ENCODE measurements at places on chromosomes 16 and 17.

GRCh38 chr17:76696763-76697701, 13.7 kb downstream of the MXRA7 start:
- DNase-seq, result no peak

DNA sequence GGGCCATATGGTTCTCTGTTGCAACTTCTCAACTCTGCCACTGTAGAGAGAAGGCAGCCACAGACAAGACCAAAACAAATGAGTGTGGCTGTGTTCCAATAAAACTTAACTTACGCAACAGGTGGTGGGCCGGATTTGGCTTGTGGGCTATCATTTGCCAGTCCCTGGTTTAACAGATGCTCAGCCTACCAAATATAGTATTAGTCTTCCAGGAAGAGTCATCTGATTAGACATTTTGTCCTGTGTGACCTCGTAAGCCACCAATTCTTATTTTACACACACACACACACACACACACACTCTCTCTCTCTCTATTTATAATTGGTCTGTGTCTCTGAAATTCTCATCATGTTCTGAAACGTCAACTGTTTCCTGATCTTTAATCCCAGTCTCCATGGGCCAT, 245.9 kb downstream of the XYLT1 start:
- no peak for DNase-seq

GRCh38 chr16:31335431-31335830, 19.5 kb upstream of the ITGAX start:
- no peak for DNase-seq

DNA sequence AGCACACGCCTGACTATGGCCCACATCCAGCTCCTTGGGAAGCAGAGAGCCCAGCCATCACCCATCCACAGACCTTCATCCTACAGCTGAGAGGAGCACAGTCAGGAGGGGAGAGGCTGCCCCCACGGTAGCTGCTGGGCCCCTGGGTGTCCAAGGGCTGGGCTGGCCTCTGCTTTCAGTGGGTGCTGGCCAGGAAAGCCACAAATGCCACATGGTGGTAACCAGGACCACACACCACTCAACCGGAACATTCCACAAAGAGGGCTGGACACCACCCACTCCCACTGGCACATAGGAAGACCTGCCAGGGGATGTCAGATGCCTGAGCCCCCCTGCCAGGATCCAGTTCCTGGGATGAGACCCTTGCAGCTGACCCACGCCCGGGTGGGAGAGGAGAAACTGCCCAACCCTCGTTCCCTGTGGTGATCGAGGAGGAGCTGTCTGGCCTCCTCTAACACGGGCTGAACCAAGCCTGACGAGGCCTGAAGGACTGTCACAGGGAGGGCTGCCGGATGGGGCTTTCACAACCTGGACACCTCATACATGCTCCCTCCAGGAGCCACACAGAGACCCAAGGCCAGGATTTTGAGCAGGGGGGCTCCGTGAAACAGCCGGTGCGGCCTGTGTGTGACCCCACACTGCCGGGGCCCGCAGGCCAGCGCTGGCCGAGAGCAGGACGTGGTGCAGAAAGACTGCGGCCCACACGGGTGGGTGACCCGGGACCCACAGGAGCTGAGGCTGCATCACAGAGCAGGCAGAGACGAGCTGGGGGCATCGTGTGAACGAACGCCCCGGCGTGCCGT, 30.7 kb downstream of the PIEZO1 start:
- no peak for DNase-seq

DNA sequence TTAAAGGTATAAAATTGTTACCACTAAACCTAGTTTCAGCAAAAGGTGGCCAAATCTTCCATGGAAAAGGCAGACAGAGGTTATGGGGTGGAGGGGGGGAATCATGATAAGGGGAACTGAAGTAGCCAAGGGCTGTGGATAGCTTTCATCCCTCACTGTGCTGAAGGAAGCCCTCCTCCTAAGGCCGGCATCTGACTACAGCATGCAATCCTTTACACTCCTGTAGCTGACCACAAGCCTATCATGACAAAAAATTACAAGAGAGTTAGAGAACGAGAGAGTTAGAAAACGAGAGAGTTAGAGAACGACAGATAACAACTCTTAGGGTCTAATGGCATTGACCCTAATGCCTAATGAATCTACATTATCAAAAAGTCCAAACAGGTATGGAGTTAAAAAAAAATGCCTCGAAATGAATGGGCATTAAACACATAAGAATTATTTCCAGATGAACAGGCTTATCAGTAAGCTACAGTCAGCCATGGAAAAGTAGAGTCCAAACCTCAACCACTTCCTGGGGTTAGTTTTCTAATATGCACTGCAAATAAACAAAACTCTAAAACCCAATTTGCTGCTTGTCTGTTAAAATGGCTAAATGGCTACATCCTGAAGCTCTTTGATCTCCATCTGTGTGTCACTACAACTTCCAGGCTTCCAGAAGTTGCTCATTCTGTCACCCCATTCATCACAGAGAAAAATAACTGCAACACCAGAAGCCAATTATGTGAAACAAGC, 29.7 kb downstream of the DUSP14 start:
- DNase-seq, result no peak

DNA sequence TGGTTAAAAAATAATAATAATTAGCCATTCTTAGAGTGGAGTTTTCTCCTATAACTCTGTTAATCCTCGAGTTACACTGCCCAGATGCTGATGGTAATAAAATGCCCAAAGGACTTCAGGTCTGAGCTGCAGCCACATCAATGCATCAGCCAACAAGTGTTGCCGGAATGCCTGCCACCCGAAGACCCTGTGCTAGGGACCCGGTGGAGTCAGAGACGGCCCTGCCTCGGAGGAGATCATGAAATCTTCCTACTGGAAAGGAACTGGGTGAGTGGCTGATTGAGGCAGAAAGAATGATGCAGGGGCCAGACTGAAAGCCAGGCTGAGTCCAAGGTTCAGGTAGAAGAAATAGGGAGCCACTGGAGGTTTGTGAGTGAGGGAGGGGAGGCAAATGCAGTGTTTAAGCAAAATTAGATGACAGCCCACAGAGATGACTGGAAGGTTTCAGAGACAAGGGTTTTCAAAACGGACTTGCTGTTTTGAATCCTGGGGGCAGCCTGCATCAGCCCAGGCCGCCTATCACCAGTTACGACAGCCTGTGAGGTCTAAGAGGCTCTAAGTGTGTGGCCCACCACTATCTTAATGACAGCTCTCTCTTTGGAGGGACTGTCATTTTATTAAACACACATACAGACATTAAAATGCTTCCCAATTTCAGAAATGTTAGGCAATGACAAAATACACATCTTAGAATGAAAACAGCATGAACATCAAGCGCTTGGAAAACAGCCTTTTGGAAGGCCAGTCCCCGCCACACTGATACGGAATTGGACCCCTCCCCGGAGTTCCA, 100.0 kb downstream of the ZNF423 start:
- DNase-seq, result no peak

DNA sequence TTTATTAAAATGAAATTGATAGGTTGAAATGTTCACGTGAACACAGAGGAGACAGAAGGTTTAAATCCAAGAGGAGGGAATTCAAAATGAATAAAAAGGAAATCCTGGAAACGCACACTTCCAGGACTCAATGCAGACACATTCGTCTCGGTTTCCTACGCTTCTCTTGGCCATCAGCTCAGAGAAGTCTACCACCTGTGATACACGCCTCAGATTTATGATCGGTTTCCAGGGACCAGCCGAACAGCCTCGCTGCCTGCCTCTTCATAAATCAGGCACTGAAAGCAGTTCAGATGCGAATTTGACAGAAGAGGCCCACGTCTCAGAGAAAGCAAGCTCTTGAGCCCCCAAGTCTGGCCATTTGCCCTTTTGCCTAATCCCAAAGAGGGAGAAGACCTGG, 125.5 kb upstream of the IRX3 start:
- no peak for DNase-seq

DNA sequence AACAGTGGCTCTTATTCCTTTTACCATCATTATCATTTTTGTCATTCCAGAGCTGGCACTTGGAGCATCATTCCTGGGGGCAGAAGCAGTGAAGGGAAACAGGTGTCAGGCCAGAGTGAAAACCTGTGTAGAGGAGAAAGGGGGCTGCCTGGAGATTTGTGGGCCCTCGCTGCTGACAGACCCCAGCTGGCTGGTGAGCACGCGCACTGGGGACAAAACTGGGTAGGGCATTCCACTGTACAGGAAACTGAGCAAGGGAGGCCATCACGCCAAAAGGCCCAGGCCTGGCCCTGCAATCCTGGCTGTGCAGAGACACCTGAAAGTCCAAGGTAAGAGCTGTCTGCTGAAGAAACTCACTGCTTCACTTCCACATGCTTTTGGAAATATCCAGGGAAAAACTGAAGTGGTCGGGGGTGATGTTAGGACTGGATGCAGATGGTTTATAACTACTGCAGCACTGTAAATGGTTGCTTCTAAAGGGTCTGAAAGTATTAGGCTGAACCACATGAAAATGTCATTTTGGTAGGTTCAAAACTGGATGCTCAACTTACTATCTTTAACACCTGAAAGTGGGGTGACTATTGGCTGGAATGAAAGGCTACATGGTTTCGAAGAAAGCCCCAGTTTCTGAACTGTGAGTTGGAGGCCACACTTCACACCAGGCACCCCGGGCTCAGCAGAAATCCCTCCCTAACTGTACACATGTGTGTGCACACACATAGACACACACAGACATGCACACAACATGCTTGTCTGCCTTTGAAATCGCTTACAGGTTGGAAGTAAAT, 225.0 kb downstream of the C16orf78 start:
- DNase-seq, result no peak

- no peak for DNase-seq
These were observed 21.2 kb upstream of the ENGASE start for GRCh38 chr17:79053251-79053925.

DNA sequence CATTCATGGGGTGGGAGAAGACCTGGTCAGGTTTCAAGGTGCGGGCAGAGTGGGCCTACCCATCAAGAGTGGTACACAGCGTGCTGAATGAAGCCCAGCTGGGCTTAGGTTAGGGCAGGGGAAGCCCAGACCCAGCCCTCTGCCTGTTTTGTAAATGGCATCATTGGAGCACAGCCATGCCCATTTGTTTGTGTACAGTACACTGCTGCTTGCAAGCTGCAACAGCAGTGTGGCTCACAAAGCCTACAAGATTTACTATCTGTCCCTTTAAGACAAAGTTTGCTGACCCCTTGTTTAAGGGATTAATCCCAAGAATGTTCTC, 230.1 kb upstream of the TNRC6C start:
- no peak for DNase-seq

- DNase-seq, result no peak
These were observed 7.4 kb downstream of the SCARF1 start for GRCh38 chr17:1638171-1638590.

- DNase-seq, result no peak
These were observed 18.0 kb downstream of the FAM234A start for GRCh38 chr16:252366-253337.

GRCh38 chr16:82603784-82604411, 22.9 kb upstream of the CDH13 start:
- no peak for DNase-seq

GRCh38 chr17:77375917-77376651, 235.3 kb downstream of the SEC14L1 start:
- no peak for DNase-seq

GRCh38 chr17:2177235-2177811, 122.4 kb downstream of the HIC1 start:
- DNase-seq, result no peak

- no peak for DNase-seq
These were observed 1.1 kb downstream of the FLII start for GRCh38 chr17:18257268-18257981.

GRCh38 chr16:84029297-84030047, 13.1 kb downstream of the SLC38A8 start:
- no peak for DNase-seq

DNA sequence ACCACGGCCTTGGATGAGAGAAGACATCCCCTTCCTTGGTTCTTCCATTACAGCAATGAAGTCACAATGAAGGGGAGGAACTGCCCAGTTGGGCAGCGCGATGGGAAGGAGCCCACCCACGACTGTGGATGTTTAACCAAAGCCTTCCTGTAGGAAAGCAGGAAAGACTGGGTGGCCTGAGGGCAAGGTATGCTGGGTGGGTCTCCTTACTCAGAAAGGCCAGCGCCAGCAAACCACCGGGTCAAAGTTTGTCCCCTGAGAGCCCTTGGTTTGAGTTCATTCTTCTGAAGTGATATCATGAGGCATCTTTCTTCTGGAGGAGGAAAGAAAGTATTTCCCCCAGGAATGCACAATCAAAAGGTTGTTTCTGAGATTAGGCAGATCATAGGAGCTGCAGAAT, 105.2 kb downstream of the C16orf95 start:
- DNase-seq, result no peak

- no peak for DNase-seq
These were observed 1.2 kb downstream of the COASY start for GRCh38 chr17:42563143-42563509.

GRCh38 chr16:84271866-84272265, 22.8 kb upstream of the WFDC1 start:
- no peak for DNase-seq

DNA sequence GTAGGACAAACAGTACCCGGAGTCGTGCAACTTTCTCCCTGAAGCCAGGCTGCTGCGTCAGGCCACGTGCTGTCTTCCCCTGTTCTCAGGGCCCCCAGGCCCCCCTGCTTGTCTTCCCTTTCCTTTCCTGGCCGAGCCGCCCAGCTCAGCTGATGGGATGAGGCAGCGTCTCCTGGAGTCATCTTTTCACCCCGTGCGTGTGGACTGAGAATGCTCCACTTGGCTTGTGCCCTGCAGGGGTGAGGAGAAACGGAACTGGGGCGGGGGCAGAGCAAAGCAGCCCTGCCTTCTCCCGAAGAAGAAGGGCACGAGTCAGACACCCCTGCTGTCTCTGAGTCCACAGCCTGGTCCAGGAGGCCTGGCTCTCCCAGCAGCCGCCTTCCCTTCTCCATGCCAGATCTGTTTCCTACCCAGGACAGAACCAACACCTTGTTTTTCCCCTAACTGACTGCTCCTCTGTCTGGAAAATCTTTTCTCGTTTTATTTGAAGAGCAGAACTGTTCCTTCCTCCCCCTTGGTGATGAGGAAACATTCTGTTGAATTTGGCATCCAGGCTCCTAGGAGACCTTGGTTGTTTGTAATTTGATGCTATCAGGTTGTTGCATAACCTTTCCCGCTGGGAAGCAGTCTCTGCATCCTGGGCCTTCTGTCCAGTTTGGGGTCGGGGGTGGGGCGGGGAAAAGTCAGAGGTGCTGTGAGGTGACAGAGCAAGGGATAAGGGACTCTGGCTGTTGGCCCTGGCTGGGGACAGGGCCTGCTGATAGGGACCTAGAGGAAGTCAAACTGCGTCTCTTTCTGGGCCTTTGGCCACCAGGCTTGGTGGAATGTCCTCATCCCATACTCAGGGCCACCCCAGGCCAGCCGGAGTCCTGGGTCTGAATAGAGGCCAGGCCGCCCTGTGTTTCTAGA, 78.8 kb downstream of the WIPI1 start:
- DNase-seq, result no peak

DNA sequence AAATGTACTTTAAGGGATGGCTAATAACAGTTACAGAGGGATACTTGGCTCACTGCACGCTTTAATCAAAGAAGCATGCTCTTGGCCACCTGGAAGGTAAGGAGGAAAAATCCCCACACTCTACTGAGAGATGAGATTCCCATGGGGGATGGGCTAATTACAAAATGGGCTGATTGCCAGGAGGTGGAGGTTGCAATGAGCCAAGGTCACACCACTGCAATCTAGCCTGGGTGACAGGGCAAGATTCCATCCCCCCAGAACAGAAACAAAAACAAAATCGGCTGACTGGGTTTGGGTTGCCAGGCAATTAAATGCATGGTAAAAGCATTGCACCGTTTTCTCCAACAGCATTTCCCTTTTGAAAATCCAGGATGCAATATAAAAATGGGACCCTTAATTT, 18.0 kb downstream of the N4BP1 start:
- no peak for DNase-seq
